ENCODE measurements at places on chromosomes 11 and 22.

DNA sequence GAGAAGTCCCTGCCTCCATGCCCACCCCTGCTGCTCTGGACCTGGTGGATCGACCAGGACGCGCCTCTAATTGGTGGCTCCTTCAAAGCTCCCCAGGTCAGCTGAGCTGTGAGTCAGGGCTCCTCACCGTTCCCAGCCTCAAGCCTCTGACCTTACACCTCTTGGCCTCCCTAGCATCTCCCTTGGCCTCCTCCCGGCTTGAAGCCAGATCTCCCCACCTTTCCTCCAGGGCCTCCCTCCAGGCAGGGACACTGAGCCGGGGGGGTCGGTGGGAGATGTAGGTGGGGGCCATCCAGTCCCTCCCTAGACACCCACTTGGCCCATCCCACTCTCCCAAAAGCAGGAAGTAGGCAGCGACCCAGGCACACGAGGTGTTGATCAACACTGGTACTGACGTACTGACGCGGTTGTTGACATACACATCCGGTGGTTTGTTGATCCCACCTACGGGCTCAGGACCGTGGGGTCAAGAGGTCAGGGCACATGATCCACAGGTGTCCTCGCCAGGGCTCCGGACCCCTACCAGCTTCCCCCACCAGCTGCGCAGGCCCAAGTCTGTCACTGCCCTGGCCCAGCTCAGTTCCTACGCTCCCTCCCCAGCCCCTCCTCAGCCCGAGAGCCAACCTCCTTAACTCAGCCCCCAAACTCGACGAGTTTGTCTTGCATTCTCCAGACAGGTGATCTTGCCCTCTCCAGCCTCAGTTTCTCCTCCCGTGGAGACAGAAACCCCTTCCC, 802 bp downstream of the ATG2A start:
- ATAC-seq: no peak

DNA sequence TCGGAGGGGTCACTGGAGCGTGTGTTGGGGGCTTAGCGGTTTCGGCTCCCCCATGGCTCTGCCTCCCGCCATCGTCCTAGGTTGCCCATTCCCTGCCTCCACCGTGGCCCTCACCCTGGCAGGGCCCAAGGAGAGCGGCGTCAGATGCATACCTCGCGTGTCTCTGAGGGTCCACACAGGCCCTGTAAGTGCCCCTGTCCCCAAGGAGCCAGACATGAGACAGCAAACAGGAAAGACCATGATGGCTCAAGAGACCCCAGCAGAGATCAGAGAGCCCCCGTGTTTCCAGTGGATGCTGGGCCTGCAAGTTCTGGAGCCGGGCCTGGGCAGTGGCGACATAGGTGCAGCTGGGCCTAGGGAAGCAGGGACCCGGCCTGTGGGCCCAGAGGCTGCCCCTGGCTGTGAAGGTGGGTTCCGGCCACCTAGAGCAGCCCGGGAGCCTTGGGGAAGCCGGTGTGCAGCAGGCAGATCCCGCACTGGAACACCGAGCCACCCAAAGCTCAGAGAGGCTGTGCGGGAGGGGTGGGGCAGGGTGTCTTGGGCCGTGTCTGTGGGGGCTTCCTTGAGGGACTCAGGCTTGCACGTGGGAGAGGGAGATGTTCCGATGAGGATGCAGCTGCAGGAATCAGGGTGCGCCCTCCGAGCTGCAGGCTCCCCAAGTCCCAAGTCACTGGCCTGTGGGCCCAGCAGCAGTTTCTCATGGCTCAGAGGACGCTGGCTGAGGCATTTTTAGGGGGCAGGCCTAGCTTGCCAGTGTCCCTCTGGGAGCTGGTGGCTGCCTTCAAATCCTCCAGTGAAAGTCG, 126.4 kb downstream of the KCNQ1OT1 start:
- ATAC-seq: no peak

GRCh38 chr11:125276619-125276976, 112.0 kb downstream of the PKNOX2 start:
- no peak for ATAC-seq

- no peak for ATAC-seq
These were observed 2.3 kb downstream of the IFITM1 start for GRCh38 chr11:316031-316701.

- no peak for ATAC-seq
These were observed 16.5 kb upstream of the SMCO4 start for GRCh38 chr11:93559681-93560080.

DNA sequence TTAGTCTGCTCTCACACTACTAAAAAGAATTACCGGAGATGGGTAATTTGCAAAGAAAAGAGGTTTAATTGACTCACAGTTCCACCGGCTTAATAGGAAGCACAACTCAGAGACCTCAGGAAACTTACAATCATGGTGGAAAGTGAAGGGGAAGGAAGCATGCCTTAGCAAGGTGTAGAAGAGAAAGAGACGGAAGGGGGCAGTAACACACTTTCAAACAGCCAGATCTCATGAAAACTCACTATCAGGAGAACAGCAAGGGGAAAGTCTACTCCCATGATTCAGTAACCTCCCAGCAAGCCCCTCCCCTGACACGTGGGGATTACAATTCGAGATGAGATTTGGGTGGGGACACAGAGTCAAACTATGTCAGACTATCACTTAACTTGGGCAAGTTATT, 236.6 kb upstream of the ANO3 start:
- no peak for ATAC-seq

- ATAC-seq: peak; percentile 5
These were observed 45.7 kb upstream of the CD5 start for GRCh38 chr11:61056571-61056970.

DNA sequence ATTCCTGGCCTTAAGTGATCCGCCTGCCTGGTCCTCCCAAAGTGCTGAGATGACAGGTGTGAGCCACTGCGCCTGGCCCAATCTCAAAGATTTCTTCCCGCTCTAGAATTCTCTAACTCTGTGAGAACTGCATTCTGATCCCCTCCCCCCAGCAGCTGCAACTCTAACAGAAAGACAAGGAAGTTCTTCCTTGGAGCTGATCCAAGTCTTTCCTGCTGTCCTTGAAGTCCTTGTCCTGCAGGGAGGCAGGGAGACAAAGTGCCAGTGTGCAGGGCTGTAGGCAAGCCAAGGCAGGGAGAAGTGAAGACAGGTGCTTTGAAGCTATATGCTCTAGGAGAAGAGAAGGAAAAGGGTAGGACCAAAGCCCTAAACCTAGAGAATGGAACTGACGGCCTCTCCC, 9.5 kb upstream of the GGA1 start:
- no peak for ATAC-seq

- no peak for ATAC-seq
These were observed 17.7 kb downstream of the APLP2 start for GRCh38 chr11:130087294-130087926.

GRCh38 chr22:36015811-36016529, 12.7 kb downstream of the RBFOX2 start:
- no peak for ATAC-seq

GRCh38 chr11:59943997-59944714, 5.9 kb downstream of the OOSP1 start:
- ATAC-seq: no peak

DNA sequence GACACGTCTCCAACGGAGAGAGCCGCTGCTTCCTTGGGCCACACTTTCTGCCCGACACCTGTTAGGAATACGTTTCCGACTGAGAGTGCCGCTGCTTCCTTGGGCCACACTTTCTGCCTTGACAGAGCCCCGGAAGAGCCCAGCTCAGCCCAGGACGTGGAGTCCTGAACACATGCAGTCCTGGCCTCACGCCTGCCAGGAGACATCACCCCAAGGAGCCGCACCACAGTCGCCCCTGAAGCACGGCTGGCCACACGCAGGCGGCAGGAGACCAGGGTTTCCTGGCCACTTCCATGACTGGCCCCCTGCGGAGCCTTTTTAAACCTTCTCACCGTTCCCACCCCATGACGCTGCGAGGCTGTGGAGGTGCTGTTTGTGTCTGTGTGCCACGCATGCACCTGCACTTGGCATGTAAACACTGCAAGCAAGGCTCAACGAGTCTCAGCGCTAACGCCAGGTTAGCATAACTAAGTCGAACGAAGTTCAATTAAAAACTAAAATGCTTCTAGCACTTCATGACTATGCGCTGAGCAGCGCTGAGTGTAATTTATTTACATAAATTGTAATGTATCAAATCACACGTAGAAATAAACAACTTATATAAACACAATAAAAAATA, 8.8 kb downstream of the TOLLIP start:
- ATAC-seq: no peak

GRCh38 chr11:102788334-102788995, 8.0 kb upstream of the MMP10 start:
- no peak for ATAC-seq

- ATAC-seq: no peak
These were observed 5.9 kb downstream of the FAM118B start for GRCh38 chr11:126217491-126217890.

DNA sequence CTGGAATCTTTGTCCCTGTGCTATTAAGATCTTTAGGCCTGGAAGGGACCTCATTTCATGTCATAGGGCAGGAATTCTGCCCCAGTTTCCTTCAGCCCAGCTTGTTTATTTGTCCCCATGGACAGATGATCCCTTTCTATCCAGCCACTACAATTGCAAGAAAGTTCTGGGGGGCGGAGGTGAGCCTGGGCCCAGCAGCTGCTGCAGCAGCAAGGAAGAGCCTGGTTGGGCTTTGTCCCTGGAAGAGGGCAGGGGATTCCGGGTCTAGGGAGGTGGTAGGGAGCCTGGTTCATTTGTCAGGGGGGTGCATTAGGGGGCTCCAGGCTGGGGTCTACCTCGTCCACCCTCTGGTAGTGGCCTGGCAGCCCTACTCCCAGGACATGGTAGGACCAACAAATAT, 16.4 kb upstream of the CACNA1I start:
- no peak for ATAC-seq

DNA sequence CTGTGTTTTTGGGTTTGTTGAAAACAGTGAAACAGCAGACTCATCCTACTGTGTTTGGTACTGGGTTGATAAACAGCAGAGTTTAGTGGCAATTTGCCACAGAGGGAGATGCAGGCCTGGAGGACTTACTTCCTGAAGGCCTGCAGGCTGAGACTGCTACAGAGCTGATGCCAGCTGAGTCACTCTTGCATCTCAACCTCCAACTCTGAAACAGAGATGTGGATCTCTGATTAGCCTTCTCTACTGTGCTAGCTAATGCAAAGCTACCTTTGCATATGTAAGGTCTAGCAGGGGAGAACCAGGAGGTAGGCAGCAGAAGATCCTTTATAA, 14.3 kb downstream of the ATP5MG start:
- ATAC-seq: peak; percentile 84

DNA sequence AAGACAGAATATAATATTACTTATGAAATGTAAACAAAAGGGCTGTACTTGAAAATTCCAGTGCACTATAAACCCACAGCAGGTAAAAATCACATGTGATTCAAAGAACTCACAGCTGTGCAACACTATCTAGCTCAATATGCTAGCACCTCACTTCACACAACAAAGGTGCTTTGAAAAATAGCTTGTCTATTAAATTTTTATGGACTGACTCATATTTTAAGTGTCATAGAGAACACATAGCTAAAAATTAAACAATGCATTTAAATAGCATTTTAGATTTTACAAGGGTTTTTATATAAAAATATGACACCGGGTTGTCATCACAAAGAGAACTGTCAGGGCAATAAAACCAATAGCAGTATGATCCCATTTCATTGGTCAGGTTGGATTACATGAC, 1390.5 kb upstream of the TENM4 start:
- ATAC-seq: no peak

DNA sequence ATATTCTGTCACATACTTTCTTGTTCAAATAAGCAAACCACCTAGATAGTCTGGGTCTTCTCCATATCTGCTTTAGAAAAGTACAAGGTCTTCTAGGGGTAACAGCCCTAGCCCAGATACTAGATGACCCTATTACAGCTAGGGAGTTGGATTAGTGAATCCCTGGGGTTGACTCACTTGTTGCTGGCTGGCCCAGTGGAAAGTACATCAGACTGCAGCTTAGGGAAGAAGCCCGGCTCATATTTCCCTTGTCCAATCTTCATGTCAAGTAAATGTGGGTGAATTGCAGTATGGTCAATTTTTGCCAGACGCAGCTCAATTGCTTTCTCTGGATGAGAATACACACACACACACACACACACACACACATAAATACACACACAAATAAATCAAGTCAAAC, 79.1 kb upstream of the SCUBE2 start:
- ATAC-seq: no peak

- ATAC-seq: no peak
These were observed 159.9 kb upstream of the NAV2 start for GRCh38 chr11:19552656-19553260.

DNA sequence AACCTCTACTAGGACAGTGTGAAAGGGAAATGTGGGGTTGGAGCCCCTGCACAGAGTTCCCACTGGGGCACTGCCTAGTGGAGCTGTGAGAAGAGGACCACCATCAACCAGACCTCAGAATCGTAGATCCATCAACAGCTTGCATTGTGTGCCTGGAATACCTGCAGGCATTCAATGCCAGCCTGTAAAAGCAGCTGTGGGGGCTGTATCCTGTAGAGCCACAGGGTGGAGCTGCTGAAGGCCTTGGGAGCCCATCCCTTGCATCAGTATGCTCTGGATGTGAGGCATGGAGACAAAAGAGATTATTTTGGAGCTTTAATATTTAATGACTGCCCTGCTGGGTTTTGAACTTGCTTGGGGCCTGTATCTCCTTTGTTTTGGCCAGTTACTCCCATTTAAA, 46.3 kb downstream of the PGR start:
- no peak for ATAC-seq

- ATAC-seq: no peak
These were observed 2.0 kb upstream of the NRXN2 start for GRCh38 chr11:64724863-64725532.

GRCh38 chr11:96335388-96335787, 7.6 kb downstream of the MAML2 start:
- no peak for ATAC-seq

DNA sequence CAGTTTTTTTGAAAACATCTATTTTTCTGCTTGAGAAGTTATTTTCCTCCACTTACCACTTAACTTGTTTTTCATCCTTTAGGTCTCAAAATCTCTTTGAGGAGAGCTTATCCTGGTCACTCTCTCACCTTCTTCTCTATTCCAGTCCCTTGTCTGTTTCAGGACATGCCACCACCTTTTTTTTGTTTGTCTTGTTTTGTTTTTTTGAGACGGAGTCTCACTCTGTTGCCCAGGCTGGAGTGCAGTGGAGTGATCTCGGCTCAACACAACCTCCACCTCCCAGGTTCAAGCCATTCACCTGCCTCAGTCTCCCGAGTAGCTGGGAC, 4.6 kb upstream of the BCL2L13 start:
- ATAC-seq: no peak

All from activated T-helper 17 cell treated with anti-CD3 and anti-CD28 coated beads, Interleukin-2, amount 50 U/mL, for 72 hours (primary cell).